Activated naive CD4-positive, alpha-beta T cell treated with anti-CD3 and anti-CD28 coated beads, Interleukin-2, amount 10 ng/mL, durations not matched to agents 7 days and 5 days (primary cell): ENCODE measurements at places on chromosomes 4 and X.

DNA sequence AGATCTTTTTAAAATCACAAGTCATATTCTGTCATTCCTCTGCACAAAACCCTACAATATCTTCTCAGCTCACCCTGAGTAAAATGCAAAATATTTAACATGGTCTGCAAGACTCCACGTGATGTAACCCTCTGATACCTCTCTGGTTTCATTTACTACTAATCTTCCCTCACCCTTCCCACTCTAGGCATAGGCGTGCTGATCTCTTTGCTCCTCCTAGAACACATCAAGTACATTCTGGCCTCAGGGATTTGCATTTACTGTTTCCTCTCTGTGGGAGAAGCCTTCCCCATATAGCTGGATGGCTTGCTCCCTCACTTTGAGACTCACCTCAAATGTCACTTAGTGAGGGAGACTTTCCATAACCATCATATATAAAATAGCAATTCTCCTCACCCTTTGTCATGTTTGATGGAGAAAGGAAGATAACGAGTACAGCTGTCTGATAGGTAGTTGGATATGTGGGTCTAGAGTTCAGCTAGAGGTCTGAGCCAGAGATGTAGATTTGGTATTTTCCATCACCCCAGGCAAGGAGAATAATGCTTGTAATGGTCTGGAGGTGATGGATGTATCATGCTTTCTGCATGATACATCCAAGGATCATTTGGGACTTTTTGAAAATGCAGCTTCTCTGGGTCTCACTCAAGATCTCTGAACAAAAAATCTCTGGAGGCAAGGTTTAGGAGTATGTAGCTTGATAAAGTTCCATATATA, 123.9 kb upstream of the VAMP7 start:
- DNase-seq: no peak

DNA sequence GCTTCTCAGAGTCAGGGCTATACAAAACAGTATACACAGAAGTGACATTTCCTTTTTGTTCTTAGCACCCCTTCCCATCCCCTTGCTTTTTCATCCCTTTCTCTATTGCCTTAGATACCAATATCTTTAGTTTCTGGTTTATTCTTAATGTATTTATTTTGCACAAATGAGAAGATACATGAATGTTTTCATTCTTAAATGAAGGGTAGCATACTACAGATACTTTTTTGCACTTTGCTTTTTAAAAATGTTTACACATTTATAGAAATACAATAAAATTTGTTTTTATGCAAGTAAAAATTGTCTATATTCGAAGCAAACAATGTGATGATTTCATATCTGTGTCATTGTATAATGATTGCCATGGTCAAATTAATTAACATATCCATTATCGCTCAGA, 33.1 kb downstream of the TSPAN7 start:
- DNase-seq: no peak

DNA sequence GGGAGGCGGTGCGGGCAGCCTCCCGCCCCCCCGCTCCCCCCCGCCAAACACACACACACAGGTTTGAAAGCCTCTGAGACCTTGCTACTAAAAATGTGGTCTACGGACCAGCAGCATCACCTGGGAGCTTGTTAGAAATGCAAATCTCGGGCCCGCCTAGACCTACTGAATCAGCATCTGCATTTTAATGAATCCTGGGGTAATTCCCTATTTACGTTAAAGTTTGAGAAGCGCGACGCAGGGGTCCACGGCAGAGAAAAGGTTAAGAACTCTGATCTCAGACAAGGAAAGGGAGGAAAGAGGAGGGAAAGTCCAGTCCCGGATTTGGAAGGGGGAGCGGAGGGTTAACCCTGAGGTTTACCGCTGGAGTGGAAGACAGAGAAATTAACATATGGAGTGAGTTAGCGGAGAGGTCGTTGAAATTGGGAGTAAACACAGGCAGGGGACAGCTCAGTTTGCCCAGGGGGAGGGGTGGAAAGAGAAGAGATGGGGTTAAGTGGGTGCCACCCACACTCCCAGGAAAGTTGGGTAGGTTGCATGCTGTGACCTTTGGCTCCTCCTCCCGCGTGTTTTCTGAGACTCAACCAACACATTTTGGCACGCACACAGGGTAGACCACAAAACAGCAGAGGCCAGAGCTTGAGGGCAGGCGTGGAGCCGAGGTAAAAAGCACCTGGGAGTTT, 483.6 kb downstream of the BCOR start:
- DNase-seq: peak; percentile 35

DNA sequence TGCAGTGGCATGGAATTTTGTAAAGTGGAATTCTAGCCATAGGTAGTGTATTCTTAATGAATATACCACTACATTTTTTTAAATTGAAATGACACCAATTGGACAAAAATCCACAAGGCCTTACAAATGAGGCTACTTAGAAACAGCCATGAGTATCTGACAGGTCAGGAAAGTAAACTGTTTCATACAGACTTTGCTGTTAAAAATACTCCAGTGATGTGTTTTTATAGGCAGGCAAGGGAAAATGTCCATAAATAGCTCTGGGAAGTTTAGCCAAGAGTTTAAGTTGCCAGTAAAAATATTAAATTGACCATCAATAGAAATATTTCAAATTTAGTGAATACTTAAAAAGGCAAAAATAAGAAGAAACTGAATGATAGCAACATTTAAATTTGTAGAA, 41.8 kb upstream of the PDLIM5 start:
- no peak for DNase-seq

GRCh38 chr4:96603641-96604040, 763.7 kb downstream of the PDHA2 start:
- no peak for DNase-seq

GRCh38 chr4:66300336-66300934, 630.1 kb upstream of the EPHA5 start:
- DNase-seq: no peak

DNA sequence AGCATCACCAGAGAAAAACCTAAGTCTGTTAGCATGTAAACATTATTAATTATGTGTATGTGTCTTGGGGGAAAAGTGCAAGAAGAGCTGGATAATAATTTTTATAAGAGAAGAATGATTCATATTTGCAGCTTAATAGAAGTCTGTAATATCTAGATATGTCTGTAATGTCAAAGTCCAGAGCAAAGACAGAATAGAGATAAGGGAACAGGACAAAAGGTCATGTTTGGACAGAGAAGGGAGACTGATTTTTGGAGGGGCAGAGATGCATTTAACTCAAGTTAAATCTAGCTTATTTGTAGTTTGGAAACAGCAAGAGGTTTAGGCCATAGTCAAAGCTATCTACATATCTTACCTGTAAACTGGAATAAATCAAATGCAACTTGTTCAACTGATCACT, 61.2 kb downstream of the MAGED1 start:
- no peak for DNase-seq

DNA sequence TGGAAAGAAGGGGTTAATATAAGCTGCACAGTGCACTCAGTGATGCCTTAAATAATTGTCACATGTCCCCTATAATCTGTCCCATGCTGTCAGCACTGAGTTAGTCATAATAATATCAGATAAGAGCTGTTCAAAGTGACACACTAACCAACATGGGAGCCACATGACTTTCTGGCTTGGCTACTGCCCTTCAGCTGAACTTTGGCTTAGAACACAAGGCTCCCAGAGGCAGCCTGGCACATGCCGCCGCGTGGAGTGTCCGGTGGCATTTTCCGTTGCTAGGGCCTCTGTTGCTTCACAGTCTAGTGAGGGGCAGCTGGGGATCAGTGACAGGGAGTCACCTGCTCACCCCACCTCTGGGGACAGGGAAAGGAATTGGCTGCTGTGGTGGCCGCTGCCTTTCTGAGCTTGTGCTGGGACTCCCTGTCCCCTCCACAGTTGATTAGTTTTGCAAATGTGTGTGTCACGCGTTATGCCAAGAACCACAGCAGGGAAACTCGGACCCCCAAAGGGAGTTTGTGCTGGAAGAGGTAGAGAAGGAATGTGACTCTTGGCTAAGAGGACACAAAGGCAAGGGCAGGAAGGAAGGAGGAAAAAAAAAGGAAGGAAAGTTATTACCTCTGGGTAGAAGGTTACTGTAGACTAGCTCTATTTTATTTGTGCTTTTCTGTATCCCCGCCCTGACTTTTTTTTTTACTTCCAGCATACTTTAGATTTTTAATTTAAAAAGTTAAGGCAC, 41.1 kb upstream of the PPARGC1A start:
- DNase-seq: no peak

DNA sequence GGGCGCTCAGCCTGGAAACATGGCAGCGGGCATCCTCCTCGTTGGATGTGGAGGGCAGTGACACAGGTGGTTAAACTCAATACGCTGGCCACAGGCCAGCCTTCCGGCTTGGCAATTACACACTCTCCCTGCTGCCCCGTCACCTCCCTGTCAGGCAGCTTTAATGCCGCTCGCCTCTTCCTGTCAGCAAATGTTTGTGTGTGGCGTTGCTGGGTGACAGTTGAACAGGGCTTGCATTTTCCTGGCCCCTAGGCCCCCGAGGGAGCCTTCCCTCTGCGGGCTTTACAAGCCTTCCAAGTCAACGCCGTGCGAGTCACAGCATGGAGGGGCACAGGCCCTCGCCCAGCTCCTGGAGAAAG, 620.0 kb downstream of the BCOR start:
- DNase-seq: no peak

GRCh38 chrX:97849951-97850350, 966.2 kb downstream of the RPA4 start:
- no peak for DNase-seq

DNA sequence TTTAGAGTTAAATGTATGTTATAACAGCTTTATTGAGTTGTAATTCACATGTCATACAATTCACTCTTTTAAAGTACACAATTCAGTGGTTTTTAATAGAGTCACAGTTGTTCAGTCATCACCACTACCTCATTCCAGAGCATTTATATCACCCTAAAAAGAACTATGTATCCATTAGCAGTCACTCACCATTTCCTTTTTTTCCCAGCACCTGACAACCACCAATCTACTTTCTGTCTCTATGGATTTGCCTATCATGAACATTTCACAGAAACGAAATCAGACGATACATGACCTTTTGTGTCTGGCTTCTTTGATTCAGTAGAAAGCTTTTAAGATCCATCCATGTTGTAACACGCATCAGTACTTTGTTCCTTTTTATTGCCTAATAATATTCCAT, 52.9 kb upstream of the FRAS1 start:
- no peak for DNase-seq

GRCh38 chrX:77731821-77732419, 54.1 kb downstream of the ATRX start:
- no peak for DNase-seq

GRCh38 chr4:142840516-142841123, 5.5 kb downstream of the INPP4B start:
- DNase-seq: no peak

DNA sequence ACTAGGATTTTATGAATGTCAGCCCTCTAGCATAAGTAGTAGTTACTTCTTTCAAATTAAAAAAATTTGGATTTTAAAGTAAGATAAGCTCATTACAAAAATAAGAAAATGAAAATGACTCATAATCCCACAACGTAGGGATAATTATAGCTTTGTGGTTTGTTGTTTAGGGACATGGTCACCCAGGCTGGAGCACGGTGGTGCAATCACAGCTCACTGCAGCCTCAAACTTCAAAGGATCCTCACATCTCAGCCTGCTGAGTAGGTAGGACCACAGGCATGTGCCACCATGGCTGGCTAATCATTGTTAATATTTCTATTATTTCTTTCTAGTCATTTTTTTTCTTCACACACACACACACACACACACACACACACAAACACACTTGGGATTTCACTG, 57.6 kb downstream of the PLAC1 start:
- DNase-seq: no peak

- DNase-seq: no peak
Measured at GRCh38 chr4:38360201-38360600, 303.8 kb upstream of the KLF3 start.

DNA sequence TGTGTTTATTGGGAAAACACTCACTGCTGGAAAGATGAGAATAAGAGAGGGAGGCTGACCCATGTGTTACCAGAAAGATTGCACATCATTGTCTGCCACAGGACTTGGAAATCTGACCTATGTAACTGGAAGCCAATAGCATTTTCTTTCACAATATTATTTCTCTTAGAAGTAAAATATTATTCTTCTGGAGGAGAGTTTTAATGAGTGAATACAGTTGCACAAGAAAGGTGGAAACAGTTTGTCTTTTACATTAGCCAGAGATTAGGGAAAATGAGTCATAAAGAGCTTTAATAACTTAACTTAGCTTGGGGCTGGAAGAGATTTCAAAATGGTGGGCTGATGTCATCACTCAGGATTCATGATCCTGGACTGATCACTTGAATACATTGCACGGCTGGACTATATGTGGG, 31.5 kb upstream of the LNX1 start:
- no peak for DNase-seq

DNA sequence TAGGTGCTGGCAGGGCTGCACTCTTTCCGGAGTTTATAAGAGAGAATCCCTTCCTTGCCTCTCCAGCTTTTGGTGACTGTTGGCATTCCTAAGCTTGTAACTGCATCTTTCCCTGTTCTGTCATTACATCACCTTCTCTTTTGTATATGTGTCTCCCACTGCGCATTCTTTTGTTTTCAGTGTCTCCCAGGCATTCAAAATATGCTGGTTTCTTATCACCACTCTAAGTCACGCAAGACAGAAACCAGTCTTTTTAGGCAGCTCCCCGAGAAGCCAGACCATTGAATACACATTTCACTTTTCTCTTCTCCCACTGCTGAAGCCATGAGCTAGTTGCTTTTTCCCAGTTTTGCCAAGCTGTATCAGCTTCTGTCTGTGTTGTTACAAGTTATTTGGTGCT, 71.0 kb downstream of the LAS1L start:
- no peak for DNase-seq

DNA sequence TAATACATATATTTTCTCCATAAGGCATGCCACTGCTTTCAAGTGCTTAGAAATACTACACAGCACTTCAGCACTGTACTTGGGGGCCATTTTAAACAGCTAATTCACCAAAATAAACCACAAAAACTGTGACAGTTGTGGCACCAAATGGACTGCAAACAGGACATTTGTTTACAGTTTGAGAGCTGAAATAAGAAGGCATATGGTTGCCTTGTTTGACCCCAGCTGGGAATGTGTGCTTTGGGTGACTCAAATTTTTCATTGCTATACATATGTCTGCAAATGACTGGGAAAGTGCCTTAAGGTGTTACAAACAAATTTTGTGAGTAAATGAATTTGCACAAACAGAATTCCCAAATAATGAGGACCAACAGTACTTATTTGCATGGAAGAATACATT, 124.2 kb downstream of the BANK1 start:
- DNase-seq: no peak

GRCh38 chr4:184295206-184295605, 77.5 kb upstream of the ENPP6 start:
- DNase-seq: no peak

DNA sequence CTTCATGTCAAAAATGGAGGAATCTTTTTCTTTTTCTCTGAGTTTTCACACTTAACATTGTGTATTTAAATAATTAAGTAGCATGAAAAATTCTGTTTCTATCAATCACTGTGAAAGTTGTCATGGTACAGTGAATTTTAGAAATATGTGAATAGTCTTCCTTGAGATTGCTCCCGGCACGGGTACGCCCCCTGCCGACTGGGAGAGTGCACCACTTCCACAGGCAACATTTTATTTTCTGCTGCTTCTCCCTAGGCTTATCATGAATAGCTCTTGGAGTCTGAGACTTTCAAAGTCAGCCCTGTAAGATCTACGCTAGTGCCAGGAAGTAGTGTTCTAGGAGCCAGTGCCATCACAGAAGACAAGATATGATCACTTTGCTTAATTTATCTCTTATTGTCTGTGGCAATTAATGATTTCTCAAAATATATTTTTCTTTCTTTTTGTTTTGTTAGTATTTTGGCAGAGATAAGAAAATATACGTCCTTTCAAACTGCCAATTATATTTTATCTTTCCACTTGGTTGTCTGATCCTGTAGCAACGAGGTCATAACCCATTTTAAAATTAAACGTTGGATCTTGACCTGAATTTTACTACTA, 763.8 kb upstream of the AADAT start:
- peak; percentile 24 for DNase-seq

- no peak for DNase-seq
Measured at GRCh38 chr4:120857312-120857711, 65.2 kb downstream of the PRDM5 start.
